ENCODE measurements at places on chromosomes 5 and 9. TPM values are rescaled to one million over a fixed set of nuclear protein-coding genes. Genes with fewer than 3 reads are reported as not detected.

PHAX gene
- 144 TPM for polyA plus RNA-seq

FAM151B gene
- polyA plus RNA-seq = 1.7 TPM

PTGES gene
- not detected for polyA plus RNA-seq

FAM81B gene
- polyA plus RNA-seq = 22.3 TPM

All from Purkinje cell (primary cell).